GM13977 (cell line): ENCODE measurements at places on chromosomes 12 and 14.

GRCh38 chr12:79367032-79367589 lies 323.7 kb downstream of the PAWR start:
- no peak for DNase-seq

DNA sequence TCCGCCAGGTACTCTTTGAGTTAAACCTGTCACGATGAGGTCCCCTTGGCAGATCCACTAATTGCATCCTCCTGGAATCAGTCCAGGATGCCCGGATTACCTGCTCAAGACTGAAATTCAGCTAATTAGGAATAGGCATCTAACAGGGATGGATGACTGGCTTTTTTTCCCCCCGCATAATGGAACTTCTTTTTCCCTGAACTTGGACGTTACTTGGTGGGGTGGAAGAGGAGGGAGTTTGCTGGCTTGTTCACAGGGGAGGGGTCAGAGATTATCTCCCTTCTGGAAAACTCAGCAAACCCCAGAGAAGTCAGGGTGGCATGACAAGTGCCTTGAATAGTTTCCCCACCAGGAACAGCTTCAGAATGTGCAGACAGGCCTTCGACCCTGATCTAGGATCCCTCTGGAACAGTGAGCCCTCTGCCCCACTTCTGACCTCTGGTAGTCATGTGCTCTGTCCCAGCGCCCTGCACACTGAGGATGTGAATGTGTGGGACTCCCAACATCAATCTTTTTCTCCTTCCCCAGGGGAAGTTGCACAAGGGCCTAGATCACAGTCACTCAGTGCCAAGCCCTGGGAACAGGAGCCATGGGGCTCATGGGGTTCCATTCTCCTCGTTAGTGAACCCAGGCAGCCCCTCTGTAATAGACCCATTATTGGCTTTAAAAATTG lies 142.5 kb downstream of the SMOC1 start:
- DNase-seq = no peak

DNA sequence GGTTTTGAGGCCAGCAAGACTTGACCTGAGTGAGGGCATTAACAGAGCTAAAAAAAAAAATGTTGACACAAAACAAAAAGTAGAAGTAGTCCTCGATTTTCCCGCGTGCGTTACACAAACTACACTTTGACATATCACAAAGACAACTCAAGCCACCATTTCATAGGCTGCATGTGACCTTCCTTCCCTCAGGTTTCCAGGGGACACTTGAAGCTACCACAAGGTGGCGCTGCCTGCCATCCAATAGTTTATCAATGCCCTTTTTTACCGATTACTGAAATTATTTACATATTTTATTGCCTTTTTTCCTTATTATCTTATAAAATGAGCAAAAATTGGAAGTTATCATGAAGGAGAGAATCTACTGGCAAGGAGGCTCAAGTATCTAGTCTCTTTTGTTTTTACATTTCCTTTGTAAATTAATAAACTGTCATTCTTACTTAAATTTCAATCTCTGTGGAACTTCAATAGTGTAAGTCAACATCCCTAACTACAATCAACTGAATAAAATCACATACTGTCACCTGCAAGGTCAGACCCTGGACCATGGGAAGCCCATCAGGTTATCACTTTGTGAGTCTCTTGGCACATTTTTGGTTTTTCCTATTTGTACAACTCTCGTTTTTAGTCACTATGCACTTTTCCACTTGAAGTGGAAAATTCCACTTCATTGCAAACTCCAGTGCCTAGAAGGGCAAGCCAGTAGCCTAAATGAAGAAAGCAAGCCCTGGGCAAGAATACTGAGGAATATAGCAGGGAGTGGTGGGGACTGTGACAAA lies 84.6 kb upstream of the CPSF6 start:
- DNase-seq = peak; percentile 69

GRCh38 chr14:67557118-67557517 lies 24.0 kb downstream of the PLEKHH1 start:
- no peak for DNase-seq

GRCh38 chr12:92396647-92397252 lies 251.1 kb upstream of the BTG1 start:
- no peak for DNase-seq

- DNase-seq = peak; percentile 36
Measured at GRCh38 chr14:62162998-62163589, 400.9 kb downstream of the SNAPC1 start.
